ENCODE measurements at places on chromosomes 6 and 20.

- no peak for DNase-seq
Observed at GRCh38 chr6:73980096-73980495, 284.1 kb downstream of the CD109 start.

GRCh38 chr6:149111556-149112115 lies 205.9 kb upstream of the TAB2 start:
- DNase-seq, result no peak

GRCh38 chr6:111952821-111953540 lies 79.7 kb upstream of the FYN start:
- no peak for DNase-seq

GRCh38 chr20:6828794-6829423 lies 61.4 kb downstream of the BMP2 start:
- peak; percentile 50 for DNase-seq

GRCh38 chr6:163352966-163353365 lies 61.6 kb upstream of the QKI start:
- DNase-seq, result no peak

- no peak for DNase-seq
Observed at GRCh38 chr6:20353134-20353533, 48.5 kb upstream of the E2F3 start.

- DNase-seq, result no peak
Observed at GRCh38 chr20:50141018-50141675, 12.4 kb downstream of the PEDS1 start.

- DNase-seq, result no peak
Observed at GRCh38 chr6:4747588-4747987, 28.6 kb upstream of the CDYL start.

DNA sequence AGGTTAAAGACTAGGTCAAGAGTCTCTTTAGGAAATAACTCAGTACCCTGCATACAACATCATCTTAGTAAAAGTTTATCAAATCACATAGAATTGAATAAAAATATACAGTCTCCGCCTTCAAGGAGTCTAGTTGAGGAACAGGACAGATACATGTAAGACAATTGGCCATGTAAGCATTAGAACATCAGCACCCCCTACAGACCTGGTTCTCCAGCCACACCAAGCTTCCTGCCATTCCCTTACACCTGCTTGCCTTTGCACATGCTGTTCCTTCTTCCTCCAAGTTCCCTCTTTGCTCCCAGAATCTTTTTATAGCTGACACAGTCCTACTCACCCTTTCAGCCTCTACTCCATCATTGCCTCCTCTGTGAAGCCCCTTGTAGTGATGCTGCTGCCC lies 187.8 kb upstream of the LRFN2 start:
- DNase-seq, result no peak

GRCh38 chr20:37976887-37977286 lies 56.4 kb downstream of the TTI1 start:
- DNase-seq, result no peak

- DNase-seq, result no peak
Observed at GRCh38 chr6:120938876-120939472, 395.3 kb downstream of the TBC1D32 start.

GRCh38 chr20:35434085-35435005 lies 3.7 kb downstream of the GDF5 start:
- DNase-seq, result peak; percentile 52

GRCh38 chr6:3484946-3485345 lies 28.1 kb upstream of the SLC22A23 start:
- no peak for DNase-seq

DNA sequence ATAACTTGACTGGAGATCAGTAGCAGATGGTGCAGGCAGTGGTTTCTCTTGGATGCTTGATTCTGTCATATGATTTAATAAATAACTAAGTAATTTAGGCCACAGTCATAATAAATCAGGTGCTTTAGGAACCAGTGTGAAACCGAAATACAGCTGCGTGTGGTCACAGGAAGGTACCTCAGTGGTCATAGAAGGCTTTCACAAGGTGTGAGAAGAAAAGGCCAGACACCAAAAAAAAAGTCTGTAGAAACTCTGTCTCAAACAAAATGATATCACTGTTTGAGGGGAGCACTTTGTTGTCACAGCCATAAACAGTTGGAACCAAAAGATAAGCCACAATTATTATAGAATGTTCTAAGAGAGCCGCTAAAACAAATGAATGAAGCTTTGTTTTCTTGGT lies 56.5 kb downstream of the ARMC2 start:
- no peak for DNase-seq

DNA sequence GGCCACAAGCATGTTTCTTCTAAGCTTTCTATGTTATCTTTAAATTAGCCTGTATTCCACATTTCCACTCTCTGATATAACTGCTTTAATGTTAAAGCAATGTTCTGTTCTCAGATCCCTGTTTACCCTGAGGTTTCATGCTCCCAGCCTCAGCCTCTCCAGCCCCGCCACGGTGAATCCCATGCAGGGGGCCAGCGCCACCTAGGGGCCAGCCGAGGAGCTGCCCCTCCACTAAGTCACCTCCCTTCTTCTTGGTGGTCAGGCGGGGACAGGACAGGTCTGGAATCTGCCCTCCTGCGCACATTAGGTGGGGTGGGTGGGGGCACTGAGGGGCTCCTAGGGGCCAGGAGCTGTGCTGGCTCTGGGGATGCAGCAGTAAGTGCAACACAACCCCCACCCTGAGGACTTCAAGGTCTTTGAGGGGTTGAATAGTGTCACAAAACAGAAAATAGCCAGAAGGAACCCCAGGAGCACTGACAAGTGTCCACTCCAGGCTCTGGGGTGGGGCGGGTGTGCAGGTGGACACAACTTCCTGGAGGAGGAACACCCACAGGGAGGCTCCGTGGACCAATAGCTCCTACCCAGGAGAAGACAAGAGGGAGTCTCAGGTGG lies 61.6 kb downstream of the RAB44 start:
- peak; percentile 89 for DNase-seq

- DNase-seq, result no peak
Observed at GRCh38 chr20:59308493-59309201, 8.2 kb downstream of the EDN3 start.

GRCh38 chr20:1618479-1618878 lies 1.3 kb downstream of the SIRPB1 start:
- peak; percentile 13 for DNase-seq

GRCh38 chr6:4727671-4728435 lies 48.4 kb upstream of the CDYL start:
- DNase-seq, result no peak

DNA sequence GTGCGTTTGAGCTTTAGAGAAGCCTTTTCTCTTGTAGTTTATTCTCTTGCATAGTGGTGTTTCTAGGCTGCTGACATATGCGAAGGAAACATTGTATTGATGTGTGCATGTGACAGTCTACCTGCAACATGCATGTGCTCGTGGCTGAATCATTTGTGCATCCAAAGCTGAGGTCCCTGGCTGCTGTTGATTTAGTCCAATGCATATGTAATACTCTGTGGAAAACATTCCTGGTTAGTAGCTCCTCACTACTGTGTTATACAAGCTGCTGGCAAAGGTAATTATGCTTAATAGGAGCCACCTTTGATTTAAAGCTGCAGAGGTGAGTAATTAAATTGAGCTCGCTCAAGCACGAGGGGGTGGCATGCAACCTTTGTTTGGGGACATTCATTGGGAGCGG lies 24.5 kb downstream of the TSHZ2 start:
- DNase-seq, result no peak

DNA sequence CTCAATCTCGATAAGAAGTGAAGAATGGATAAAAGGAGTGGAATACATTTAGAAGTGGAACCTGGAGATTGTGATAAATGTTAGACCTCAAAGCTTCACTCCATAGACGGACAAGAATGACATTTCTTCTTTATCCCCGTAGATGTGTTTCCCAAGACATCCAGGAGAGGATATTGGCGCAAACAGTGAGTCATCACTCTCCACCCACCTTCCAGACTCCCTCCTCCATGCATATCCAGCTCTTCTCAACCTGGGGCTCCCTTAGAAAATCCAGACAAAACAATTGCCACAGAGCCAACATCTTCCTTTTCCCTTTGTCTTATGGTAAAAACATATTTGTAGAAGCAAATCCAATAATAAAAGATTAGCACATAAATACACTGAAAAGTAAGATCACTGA lies 586.1 kb downstream of the PTPRT start:
- DNase-seq, result no peak

DNA sequence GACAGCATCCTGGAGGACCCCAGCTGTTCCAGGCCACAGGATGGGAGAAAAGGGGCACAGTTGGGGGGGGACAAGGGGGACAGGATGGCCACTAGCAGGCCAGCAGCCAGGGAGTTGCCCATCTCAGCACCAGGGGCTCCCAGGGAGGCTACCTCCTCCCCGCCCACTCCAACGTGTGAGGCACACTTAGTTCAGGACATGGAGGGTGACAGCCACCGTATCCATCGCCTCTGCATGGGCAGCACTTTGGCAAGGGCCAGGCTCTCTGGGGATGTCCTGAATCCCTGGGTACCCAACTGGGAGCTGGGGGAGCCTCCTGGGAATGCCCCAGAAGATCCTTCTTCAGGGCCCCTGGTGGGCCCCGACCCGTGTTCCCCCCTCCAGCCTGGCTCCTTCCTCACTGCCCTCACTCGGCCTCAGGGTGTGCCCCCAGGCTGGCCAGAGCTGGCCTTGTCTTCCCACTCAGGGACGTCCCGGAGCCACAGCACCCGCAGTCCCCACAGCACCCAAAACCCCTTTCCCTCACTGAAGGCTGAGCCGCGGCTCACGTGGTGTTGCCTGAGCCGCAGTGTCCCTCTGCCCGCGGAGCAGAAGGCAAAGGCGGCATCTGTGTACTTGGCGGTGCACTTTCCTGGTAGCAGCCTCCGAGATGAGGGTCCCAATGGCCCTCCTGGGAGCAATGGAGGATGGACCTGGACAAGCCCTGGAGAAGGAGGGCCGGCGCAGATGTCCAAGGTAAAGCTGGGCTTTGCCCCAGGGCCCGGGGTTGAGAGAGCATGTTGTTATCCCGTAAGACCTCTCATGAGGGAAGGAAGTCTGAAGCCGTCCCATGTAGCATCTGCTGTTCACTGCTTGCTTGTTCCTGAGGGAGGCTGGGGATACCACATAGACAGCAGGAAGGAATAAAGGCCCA lies 30.7 kb downstream of the ZNF831 start:
- no peak for DNase-seq

DNA sequence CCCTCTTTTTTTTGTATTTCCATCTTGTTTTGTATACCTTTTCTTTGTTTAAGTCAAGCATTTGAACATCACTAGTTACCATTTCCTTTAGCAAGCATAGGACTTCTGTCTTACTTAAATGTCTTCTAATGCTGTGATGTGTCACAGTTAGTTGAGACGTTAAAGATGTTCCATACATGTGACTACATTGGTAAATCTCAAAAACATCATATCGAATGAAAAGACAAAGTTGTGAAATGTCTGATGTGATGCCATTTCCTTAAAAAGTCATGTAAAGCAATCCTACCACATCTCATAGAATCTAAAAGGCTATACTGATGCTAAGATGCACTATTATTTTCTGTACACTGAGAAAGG lies 26.8 kb downstream of the SLC16A10 start:
- no peak for DNase-seq

- no peak for DNase-seq
Observed at GRCh38 chr20:36249450-36249849, 13.2 kb downstream of the AAR2 start.

- DNase-seq, result no peak
Observed at GRCh38 chr6:130918171-130918570, 91.0 kb downstream of the SMLR1 start.

- DNase-seq, result no peak
Observed at GRCh38 chr6:85353012-85353411, 96.9 kb upstream of the NT5E start.

DNA sequence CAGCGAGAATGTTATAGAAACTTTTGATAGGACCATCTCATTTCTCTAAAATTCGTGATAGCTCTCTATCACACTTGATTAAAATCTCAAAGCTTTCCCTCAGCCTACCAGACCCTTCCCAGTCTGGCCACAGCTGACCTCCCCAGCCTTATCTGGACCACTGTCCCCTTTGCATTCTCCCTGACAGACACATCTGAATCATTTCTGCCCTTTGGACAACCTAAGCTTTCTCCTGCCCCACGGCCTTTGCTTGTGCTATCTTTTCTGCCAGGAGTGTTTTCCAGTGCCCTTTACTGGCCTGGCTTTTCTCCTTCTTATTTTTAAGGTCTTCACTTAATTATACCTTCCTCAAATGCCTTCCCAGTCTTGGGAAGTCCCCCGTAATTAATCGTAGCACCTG lies 136.0 kb upstream of the RNF24 start:
- no peak for DNase-seq

DNA sequence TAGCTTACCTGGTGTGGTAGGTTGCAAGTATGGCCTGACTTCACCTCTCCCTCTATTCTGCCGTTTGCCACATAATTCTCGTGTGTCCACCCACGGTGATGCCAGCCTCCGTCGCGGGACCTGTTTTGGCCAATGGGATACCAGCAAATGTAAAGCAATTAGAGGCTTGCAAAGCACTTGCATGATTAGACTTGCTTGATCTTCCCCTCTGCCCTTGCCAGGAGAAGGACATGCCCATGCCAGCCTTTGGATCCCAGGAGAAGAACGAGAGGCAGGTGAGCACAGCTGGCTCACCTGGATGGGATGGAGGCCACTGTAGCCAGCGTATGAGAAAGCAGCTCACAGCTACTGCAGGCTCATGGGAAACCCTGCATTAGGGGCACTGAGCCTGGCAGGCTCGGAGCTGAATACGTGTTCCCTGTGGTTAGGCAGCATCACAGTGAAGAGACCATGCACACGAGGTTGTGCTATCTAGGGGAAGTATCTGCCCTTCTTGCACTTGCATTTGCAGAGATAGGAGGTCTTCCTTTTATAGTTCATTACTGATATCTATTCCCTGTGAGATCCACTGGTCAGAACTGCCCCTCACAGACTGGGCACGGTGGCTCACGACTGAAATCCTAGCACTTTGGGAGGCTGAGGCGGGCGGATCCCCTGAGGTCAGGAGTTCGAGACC lies 62.4 kb downstream of the TMEM242 start:
- DNase-seq, result no peak

- DNase-seq, result no peak
Observed at GRCh38 chr6:157514659-157515496, 133.9 kb downstream of the ZDHHC14 start.

DNA sequence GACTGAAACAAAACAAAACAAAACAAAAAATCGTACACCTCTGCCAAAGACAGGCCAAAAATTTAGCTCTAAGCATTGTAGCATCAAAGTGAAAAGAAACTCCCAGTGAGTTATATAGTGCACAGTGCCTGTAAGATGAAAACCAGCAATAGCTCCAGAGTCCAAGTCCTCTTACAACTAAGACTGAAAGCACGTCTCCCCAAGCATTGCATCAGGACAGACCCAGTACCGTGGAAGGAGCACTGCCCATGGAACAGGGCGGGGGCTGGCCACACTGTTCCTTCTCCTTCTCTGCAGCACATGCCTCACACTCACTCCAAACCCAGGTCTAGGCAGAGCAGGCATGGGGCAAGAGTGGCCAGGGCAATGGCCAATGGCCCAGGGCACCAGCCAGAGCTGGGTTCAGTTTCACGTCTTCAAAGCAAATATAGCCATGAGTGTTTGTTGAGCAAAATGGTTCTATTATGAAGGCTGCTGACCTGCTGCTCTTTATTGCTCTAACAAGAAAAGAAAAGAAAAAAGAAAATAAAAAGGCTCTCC lies 72.2 kb upstream of the PBOV1 start:
- no peak for DNase-seq

GRCh38 chr6:84771756-84772356 lies 7.5 kb upstream of the TBX18 start:
- DNase-seq, result no peak
